ENCODE measurements at places on chromosomes 12 and 14. TPM values are rescaled to one million over a fixed set of nuclear protein-coding genes. Genes with fewer than 3 reads are reported as not detected.

HOXC12 gene
- not detected for total RNA-seq

DNA sequence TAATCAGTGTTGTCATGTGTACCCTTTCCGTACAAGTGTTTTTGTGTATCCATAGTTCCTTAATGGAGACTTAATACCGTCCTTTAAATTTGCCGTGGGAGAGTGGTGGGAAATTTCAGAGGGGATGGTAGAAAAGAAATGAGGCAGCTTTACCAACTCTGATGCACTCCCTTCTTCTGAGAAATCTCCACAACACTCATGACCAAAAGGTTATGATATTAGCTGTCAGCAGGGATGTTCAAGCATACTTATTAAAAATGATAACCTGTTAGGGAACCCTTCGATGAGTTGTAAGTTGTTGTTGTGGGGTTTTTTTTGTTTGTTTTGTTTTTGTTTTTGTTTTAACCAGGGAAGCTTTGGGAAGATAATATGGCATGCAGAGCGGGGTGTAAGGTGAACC lies 12.5 kb downstream of the RAB21 start:
- no peaks in the 10 kb centered on the region for H3K36me3 ChIP-seq
- no peak overlapping the region for H3K4me3 ChIP-seq

SCN8A gene
- total RNA-seq: 1.3 TPM

SLC2A14 gene
- total RNA-seq: not detected

TMEM117 gene
- total RNA-seq: 25.7 TPM

KLRG1 gene
- total RNA-seq: 0.43 TPM

KLRC1 gene
- total RNA-seq: 4.7 TPM

GRCh38 chr12:72872996-72873395 lies 600.8 kb downstream of the TRHDE start:
- no peak overlapping the region for H3K27ac ChIP-seq
- H3K27me3 ChIP-seq: no peaks in the 10 kb centered on the region

All from stomach (tissue), 19 donors.